NCI-H1092 treated with DMSO at 0.1 percent for 48 hours (cell line): ENCODE measurements at places on chromosomes 6 and 20.
A peak's percentile ranks its signal among the peaks of the same experiment; 100 is the strongest.

DNA sequence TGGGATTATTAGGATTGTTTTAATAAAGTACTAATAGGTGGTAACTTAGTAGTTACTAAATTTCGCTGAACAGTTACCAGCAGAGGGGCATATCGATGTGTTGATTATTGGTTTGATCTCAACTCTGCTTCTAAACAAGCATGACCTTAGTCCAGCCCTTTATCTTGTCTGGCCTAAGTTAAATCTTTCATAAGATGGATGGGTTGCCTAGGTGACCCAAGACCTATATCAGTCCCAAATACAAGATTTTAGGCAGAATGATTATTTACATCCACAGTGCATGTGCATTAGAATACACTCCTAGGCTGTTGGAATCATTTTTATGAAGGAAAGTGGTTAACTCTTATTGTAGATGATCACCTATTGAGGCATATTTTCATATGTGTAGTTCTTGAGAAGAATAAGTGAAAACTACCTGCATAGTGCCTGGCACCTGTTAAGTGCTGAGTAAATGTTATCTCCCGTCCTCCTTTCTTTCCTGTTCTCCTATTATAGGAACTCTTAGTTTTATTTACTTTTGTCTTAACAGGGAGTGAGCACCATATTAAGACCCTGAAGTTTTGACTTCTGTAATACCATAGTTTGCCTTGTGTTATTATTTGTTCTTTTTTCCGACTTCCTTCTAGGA lies 1.1 kb downstream of the HSF2 start:
- DNase-seq: no peak

DNA sequence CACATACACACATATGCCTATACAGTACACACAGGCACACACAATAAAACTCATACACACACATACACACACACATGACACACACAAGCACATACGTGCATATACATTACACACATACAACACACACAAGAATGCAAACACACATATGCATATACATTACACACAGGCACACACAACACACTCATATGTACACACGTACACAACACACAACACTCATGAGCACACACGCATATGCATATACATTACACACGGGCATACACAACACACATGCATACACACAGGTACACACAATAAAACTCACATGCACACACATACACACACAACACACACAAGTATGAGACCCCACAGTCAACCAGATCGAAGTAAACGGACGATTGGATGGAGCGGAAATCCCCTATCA lies 238.2 kb downstream of the ERMARD start:
- no peak for DNase-seq

GRCh38 chr6:128438393-128438792 lies 82.0 kb downstream of the PTPRK start:
- peak; percentile 11 for DNase-seq

- DNase-seq: no peak
These were observed 97.4 kb upstream of the RNF24 start for GRCh38 chr20:4112481-4113421.

GRCh38 chr6:135505222-135505621 lies 7.7 kb upstream of the AHI1 start:
- no peak for DNase-seq

DNA sequence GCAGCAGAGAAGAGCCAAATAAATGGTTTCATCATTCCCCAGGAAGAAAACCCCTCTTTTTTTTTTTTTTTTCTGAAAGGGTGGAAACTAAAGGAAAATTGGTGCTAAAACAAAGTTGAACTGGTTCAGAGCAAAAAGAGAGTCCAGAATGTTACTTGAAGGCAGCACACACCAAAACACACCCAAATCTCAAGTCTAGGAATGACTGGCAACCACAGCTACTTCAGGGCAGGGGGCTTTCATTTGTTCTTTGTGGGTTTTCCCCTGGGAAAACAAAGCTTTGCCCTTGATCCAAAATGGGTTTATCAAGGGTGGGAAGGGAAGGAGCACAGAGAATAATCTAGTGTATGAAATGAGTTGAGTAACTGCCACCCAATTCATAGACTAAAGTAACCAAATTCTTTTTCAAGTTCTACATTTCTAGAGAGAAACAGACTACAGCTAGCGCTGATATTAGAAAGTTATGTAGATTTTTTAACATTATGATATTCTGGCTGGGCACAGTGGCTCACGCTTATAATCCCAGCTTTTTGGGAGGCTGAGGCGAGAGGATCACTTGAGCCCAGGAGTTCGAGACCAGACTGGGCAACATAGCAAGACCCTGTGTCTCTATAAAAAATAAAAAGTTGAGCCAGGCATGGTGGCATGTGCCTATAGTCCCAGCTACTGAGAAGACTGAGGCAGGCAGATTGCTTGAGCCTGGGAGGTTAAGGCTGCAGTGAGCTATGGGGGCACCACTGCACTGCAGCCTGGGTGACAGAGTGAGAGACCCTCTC lies 119.8 kb downstream of the NFATC2 start:
- no peak for DNase-seq

- no peak for DNase-seq
These were observed 118.9 kb upstream of the SLC22A23 start for GRCh38 chr6:3575701-3576100.

DNA sequence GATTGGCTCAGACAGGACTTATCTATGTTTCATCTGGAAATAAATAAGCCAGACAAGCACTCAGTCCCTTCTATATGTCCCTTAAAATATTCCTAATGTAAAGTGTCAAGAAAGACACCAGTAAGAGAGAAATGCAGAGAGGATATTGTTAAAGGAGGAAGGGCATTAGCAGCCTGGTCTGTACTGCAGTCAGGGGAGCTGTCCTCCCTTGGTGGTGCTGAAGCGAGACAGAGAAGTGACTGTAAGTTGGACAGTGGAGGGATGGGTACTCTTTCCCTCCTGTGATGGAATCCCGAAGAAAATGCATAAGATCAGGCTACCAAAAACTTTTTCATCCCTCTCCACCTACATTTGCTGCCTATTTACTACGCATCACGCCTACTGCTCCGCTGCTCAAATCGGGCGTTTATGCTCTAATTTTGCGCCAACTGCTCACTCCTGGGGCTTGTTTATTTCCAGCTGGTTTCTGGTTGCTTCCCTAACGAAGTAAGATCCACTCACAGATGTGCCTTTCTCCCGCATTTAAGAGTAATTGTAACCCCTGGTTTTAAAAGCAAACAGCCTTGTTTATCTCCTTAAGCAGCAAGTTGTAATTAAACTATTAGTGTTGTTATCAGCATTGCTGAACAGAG lies 35.2 kb downstream of the PHACTR1 start:
- no peak for DNase-seq

DNA sequence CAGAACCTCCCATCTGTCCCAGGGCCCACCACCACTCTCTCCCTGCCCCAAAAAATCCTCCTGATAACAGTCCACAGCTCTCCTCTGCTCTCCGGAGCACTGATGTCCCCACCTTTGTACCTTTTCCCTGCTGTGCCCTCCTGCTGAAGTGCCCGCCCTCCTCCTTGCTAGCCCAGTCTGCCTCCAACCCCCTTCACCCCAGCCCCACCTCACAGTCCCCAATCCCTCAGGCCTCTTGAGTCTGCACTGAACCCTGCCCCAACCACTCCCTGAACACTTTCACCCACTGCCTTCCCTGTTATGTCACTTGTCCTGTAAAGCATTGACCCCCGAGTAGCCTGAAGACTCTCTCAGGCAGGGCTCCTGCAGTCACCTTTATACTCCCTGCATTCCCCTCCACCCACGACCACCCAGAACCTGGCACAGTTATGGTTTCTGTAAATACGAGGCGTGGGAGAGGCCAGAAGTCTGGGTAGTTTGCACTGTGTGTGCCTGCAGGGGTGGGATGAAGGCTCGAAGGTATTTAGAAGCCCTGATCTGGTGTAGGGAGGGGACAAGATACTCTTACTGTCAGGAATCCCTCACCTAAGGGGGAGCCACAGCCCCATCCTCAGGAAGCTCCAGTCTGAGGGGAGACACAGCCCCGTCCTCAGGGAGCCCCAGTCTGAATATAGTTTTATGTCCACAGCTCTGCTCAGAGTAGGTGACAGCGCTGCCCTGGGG lies 5.4 kb downstream of the GLP1R start:
- no peak for DNase-seq

GRCh38 chr6:143685653-143686052 lies 7.9 kb downstream of the PHACTR2 start:
- DNase-seq: no peak

DNA sequence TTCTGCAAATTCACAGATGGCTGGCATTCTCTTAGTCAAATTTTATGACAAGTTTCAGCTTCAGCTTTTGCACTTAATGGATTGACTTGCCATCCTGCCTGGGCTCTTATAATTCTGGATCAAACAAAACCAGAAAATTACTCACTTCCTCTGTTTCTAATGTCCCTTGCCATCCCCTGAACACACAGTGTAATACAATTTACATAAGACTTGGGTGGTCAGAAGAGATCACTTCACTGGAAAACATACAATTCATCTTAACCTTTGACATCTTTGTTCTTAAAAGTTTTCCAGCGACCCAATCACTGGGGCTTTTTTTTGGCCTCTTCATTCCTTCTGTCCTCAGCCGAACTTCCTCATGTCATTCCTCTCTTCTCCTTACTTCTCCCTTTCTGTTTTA lies 199.0 kb downstream of the ARHGAP18 start:
- no peak for DNase-seq

- DNase-seq: no peak
These were observed 46.8 kb downstream of the PLN start for GRCh38 chr6:118594877-118595276.

- no peak for DNase-seq
These were observed 73.0 kb upstream of the SYNJ2 start for GRCh38 chr6:157908369-157909281.

DNA sequence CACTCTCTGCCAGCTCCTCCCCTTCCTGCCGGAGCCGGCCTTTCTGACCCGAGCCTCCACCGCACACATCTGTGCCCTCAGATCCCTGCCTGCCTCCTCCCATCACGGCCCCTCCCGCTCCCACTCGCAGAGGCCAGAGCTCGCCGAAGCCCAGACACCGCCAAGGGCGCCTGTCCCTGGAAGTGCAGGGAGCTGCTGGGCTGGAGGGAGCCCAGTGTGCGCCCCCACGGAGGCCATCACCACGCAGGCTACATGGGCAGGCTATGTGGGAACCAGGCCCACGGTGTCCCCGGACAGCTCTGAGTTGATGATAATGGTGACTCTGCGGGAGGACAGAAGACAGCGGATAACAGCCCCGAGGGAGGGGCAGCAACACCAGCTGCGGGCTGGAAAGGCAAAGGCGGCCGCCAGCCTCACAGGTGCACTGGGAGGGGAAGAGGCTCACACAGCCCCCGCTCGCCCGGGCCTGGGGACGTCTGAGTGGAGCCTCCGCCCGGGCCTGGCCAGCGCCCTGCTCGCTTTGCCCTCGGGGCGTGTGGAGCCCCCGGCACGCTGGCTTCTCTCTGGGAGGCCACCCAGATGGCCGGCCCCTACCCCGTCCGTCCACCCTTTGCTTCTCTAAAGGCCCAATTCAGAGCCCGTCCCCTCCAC lies 154.9 kb downstream of the DLL1 start:
- DNase-seq: no peak

DNA sequence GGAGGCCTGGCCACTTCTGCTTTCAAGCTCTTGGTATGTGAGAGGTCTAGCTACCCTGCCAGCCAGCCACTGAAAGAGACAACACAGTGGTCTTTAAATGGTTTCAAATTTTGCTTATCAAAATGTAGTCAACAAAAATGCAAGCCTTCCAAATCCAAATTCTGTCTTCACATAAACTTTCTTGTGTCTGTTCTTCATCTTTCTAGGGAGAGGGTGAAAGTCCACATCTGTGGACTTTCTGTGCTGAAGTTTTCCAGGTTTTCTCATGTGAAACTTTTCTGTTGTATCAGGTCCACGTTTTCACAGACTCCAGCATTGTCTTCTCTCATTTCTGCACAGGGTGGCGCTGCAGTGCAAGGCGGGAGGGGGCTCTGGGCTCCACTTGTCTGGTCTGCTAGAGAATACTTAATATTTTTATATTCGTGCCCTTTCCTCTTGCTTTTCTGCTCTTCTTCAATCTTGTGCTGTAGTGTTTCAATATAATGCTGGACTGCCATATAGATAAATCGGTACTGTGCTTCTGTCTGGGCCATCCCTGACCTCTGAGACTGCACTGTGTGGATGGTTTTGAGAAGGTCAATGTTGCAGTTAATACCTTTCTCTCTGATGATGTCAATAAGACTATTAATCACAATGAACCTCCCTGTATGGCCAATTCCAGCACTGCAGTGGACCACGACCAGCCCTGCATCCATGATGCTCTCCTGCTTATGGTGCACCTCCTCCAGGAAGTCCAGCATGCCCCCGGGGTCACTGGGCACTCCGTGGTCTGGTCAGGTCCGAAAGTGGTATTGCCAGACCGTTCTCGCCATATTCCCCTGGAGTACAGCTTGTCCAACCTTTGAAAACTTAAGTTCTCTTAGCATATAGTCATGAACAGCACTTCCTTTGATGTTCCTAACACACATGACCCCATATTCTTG lies 161.6 kb upstream of the TNFAIP3 start:
- DNase-seq: no peak

DNA sequence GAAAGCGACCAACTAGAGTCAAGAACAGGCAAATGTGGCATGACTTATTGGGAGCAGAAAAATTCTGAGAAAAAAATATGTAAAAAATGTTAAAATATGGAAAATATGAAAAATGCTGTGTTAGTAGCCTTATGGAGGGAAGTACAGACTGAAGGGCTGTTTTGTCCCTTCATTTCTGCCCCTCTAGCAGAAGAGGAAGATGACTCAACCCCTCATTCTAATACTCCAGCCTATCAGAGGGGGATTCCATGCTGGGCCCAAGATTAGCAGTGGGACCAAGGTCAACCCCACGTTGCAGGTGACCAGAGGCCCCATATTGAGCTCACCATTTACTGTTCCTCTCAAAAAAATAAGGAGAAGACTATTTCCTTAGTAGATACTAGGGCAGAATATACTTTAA lies 8.4 kb downstream of the MUC21 start:
- DNase-seq: no peak

DNA sequence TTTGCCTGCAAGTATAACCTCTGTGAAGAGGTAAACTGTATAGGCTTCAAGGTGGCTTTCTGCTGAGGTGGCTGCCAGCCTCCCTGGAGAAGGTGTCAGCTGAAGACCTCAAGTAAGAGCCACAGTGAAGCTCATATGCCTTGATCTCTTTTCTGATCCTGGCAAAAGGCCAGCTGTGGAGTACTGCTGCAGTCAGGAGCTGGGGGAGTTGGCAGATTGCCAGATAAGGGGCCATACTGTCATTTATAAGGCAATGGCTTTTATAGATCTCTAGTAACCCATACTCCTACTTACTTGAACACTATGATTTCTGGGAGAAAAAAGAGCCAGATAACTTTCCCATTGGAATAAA lies 8.8 kb upstream of the CEP85L start:
- DNase-seq: peak; percentile 89
